ENCODE measurements at places on chromosomes 5 and 9.

DNA sequence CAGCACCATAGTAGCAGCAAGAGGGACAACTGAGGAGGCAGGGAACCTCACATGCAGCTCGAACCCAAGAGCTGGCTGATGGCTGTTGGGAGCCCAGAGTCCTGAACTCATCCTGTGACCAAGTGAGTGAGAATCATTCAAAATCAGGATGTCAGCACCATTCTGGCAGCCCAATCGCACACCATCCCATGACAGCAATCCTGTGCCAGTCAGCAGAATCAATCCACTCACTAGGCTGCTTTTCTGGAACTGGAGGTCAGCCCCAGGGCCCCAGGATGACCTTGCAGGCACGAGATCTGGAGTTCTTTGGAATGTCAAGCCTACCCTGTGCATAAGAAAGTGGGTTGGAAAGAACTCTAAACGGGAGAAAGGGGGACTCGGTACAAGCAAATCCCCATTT, 67.8 kb upstream of the TAF11L2 start:
- no peak for DNase-seq

DNA sequence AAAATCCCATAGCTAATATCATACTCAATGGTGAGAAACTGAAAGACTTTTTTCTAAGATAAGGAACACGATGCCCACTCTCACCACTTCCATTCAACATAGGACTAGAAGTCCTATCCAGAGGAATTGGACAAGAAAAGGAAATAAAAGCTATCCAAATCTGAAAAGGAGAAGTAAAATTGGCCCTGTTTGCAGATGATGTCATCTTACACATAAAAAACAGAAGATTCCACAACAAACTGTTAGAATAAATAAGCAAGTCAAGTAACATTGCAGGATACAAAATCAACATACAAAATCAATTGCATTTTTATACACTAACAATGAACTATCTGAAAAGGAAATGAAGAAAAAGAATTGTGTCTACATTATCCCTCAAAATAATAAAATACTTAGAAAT, 308.0 kb downstream of the MCTP1 start:
- DNase-seq, result no peak

GRCh38 chr5:170448221-170448620, 55.6 kb upstream of the KCNIP1 start:
- no peak for DNase-seq

- no peak for DNase-seq
Measured at GRCh38 chr9:4755026-4755609, 14.1 kb upstream of the AK3 start.

DNA sequence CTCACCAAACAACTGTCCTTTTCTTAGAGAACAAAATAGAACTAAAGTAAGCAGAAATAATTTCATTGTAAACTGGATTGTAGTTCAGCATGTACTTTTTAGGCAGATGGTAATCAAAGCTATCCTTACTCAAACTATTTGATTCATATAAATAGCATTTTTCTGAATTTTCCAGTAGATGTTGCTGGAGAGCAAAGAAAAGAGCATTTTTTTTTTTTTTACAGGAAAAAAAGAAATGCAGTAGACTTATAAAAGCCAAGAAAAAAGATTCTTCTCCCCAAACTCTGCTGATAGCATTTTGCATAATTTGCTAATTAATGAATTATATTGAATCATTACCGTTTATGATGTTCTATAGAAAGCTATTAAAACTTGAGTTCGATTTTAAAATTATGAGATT, 715.3 kb upstream of the WWC1 start:
- DNase-seq, result peak; percentile 13

GRCh38 chr5:142981475-142981874, 211.3 kb downstream of the ARHGAP26 start:
- no peak for DNase-seq

GRCh38 chr9:76887951-76888350, 18.0 kb downstream of the PRUNE2 start:
- DNase-seq, result peak; percentile 54

- DNase-seq, result no peak
Measured at GRCh38 chr5:151019331-151019730, 1.1 kb upstream of the GPX3 start.

DNA sequence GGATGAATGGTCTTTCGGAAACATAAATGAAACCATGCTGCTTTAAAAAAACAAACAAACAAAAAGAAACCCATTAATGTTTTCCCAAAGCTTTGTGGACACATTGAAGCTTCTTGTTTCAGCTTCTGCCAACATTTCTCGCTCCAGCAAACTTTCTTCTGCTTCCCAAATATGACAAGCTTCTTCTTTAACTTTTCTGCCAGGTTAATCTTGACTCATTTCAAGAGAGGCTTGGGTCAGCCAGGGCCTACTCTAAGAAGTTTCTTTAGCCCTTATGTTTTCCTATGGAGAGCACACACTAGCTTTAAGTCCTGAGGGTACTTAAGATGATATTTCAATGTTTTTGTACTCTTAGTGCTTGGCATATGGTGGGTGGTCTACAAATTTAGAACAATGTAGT, 6.1 kb downstream of the ANXA1 start:
- DNase-seq, result no peak

GRCh38 chr5:171428809-171429542, 9.5 kb downstream of the FGF18 start:
- no peak for DNase-seq

- no peak for DNase-seq
Measured at GRCh38 chr9:135850737-135851136, 56.6 kb downstream of the CAMSAP1 start.

- no peak for DNase-seq
Measured at GRCh38 chr5:57576317-57576716, 93.7 kb upstream of the ACTBL2 start.

GRCh38 chr5:172733974-172734346, 37.0 kb downstream of the DUSP1 start:
- no peak for DNase-seq

DNA sequence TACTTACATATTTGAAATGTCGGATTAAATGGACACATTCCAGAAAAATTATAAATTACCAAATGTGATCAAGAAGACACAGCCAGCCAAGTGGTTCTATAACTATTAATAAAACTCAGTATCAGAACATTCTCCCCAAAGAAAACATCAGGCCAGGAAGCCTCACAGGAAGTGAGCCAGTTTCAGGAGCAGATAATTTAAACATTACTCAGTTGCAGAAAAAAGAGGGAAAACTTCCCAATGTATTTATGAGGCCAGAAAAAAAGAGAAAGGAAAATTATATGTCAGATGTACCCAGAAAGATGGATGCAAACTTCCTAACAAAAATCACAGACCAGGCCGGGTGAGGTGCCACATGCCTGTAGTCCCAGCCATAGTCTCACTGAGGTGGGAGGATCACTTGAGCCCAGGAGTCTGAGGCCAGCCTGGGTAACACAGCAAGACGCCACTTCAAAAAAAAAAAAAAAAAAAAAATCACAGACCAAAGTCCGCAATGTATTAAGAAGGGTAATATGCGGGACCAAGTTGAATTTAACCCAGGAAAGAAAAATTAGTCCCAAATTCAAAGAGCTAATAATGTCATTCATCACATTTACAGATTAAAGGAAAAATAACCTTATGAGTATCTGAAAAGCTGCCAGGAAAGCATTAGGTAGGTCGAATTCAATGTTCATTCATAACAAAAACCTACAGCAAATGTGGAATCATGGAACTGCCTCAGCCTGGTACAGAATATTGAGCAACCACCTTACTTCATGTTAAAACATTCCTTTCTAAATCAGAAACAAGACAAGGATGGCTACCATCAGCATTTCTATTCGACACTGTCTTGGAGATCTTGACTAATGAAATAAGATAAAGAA, 37.2 kb upstream of the NRARP start:
- DNase-seq, result no peak

GRCh38 chr5:107687404-107687803, 16.7 kb upstream of the EFNA5 start:
- no peak for DNase-seq

- DNase-seq, result no peak
Measured at GRCh38 chr5:35804201-35804653, 52.5 kb upstream of the IL7R start.

- no peak for DNase-seq
Measured at GRCh38 chr9:6224393-6225154, 9.0 kb downstream of the IL33 start.

- no peak for DNase-seq
Measured at GRCh38 chr5:37615184-37615583, 224.7 kb downstream of the GDNF start.

DNA sequence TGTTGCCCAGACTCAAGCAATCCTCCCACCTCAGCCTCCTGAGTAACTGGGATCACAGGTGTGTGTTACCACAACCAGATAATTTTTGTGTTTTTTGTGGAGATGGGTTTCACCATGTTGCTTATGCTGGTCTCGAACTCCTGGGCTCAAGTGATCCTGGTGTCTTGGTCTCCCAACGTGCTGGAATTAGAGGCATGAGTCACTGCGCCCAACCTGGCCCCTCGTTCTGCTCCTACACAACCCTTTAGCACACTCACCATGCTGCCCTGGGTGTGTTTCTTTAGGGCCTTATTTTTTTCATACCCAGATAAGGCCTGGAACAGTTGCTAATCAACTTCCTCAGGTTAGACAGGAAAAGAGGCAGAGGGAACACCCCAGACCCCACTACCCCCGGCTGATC, 2.6 kb downstream of the PDZD2 start:
- no peak for DNase-seq

GRCh38 chr9:88971131-88971960, 19.9 kb upstream of the S1PR3 start:
- DNase-seq, result peak; percentile 82

GRCh38 chr9:97809666-97810344, 43.2 kb upstream of the FOXE1 start:
- DNase-seq, result no peak

DNA sequence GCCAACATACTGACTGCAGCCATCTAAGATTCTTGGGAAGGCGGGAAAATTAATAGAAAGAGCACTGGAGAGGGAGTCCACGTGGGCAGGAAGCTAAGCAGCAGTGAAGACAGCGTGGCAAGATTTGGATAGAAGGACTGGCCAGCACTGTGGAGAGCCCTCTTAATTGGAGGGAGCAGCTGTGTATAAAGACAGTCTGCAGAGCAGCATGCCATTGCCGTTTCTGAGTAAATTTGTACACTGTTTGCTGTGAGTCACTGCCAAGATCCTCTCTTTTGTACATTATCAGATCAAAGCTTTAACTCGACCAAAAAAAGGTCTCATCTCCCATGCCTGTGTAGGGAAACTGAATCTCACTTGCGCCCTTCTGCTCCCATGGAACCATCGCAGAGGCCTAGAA, 45.3 kb downstream of the INSYN2B start:
- DNase-seq, result no peak

DNA sequence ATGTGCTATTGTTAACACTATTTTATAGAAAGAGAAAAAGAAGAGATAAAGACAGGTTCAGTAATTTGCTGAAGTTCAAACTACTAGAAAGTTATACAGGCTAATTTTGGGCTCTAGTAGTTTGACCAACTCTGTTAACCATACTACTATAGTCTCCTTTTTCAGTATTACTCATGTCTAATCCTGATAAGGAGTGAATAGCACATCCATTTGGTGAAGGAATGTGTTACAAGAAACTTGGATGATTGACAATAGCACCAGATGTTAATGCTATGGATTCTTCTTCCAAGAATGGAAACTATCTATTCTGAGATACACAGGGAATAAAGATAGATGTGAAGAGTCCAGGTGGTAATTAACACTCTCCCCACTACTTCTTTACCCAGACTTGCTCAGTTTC, 677.3 kb downstream of the PRELID2 start:
- DNase-seq, result no peak
